Hepatocyte (in vitro differentiated cells): ENCODE measurements at places on chromosomes 3 and 15. TPM values are rescaled to one million over a fixed set of nuclear protein-coding genes. Genes with fewer than 3 reads are reported as not detected.

DNA sequence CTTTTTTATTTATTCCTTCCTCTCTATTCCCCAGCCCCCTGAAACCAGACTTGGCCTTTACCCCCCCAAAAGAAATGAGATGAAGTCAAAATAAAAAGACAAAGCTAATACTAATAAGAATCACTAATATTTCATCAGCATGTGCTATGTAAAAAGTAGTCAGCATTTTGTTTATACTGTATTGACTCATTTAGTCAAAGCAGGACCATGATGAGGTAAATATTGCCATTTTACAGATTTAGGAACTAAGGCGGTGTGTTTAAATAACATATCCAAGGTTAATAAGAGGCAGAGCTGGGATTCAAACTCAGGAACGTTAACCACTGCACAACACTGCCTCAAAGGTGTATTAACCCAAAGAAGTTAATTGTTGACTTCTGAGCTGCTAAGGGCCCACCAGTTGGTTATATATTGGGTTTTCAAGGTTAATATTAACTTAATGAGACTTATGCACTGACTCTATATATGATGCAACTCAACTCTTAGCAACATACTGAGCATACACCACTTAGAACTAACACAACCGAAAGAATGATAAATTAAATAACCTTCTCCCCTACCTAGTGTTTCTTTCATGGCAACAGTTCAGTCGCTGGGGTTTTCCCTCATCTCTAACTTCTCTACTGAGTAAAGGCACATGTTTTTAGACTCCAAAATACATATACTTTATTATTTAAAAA lies 34.7 kb downstream of the FOXP1 start:
- DNase-seq, result no peak

GRCh38 chr3:152910966-152911365 lies 76.0 kb downstream of the P2RY1 start:
- peak; percentile 11 for DNase-seq

DNA sequence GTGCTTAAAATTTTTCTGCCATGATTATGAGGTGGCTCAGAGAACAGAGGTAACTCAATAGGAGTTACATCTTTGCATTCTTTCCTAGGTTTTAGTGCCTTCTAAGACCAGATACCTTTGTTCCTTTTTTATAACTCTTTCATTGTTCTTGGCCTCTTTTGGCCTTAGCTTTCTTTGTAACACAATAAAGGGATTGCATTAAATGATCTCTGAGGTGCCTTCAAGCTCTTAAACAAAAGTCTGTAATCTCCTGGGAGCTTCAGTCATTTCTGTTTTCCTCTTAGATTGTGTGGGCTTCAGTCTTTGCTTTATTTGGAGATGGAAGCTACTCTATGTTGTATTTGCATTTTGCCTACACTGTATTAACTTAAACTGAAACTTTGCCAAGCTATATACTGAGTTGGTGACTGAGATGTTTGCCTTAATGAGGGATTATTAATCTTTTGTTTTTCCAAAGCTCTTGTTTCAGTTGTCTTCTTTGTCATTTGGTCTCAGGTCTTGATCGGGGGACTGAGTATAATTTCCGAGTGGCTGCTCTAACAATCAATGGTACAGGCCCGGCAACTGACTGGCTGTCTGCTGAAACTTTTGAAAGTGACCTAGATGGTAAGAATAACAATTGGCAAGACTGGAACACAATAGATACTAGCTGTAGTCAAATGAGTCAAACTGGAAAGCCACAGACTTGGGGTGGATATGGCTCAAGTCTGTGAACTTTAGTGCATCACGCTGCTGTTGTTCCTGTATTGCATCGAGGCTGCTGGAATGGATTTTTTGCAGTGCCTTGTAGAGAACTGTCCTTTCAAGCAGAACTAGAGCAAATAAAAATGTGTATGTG lies 110.3 kb downstream of the HCN4 start:
- DNase-seq, result no peak

- DNase-seq, result no peak
Observed at GRCh38 chr3:67241084-67241483, 243.0 kb downstream of the KBTBD8 start.

GRCh38 chr15:42151141-42151561 lies 5.3 kb downstream of the PLA2G4F start:
- DNase-seq, result no peak

- DNase-seq, result no peak
Observed at GRCh38 chr3:9623148-9623547, 26.2 kb upstream of the MTMR14 start.

- no peak for DNase-seq
Observed at GRCh38 chr3:155407971-155408370, 114.5 kb upstream of the STRIT1 start.

DNA sequence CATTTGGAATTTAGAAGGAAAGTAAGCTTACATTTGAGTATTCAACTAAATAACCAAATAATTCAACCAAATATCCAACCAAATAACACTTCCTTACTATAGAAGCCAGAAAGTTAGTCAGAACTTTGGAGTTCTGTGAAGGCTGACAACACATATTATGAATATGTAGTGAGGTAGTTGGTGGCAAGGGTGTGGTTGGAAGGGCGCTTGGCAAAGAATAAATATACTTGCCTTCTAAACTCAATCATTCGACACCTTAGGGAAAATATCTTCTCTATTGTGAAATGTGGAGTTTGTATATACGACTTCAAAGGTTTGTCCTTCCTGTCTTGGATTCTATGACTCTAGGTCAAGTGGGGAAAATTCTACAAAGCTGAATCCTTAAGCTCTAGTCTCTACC lies 111.7 kb upstream of the OSTN start:
- no peak for DNase-seq

DNA sequence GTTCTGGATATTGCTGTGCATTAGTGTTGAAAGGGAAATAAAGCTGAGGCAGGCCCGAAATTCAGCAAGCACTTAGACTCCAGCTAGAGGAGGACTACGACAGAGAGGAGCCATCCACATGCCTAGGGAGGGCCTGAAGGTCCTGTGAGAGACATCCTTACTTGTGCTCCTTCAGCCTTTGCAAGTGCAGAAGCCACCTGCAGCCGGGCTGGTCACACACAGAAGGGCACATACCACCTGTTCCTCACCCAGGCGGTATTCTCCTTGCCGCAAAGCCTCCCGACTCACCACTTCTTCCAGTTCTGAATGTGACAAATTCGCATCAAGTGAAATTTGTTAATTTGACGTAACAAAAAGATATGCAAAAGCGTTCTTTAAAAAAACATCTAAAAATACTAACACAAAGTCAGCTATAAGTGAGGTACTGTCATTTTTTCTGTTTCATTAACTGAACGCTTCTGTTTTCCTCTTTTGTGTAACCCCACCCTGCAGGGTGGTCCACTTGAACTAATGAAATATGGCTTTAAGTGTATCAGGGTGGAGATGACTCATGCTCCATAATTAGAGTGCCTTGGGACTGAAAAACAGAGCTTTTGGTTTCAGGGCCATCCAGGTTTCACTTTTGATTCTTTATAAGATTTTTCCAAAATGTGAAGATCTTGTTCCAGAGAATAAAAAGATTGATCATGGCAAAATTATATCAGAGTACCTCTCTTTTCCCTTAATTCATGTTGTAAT lies 467.9 kb upstream of the ATP11B start:
- no peak for DNase-seq

- no peak for DNase-seq
Observed at GRCh38 chr3:100457811-100458210, 34.6 kb upstream of the TMEM45A start.

GRCh38 chr15:51119120-51119519 lies 24.4 kb upstream of the TNFAIP8L3 start:
- no peak for DNase-seq

DNA sequence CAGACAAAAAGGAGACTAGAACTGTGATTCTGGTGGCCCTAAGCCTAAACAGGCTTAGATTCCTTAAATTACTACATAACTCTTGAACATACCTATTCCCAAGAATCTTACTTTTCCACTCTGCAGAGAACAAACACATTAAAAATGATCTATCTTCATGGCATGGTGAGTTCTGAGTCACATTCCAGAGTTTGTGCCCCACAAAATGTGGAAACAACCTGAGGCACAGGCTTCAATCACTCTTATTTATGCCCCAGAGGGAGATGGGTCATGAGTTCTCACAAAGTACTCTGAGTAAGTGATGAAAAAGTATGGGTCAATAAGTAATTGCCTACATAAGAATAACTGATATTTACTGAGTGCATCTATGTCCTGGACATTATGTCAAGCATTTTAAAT lies 137.5 kb upstream of the SLC2A2 start:
- DNase-seq, result no peak

DNA sequence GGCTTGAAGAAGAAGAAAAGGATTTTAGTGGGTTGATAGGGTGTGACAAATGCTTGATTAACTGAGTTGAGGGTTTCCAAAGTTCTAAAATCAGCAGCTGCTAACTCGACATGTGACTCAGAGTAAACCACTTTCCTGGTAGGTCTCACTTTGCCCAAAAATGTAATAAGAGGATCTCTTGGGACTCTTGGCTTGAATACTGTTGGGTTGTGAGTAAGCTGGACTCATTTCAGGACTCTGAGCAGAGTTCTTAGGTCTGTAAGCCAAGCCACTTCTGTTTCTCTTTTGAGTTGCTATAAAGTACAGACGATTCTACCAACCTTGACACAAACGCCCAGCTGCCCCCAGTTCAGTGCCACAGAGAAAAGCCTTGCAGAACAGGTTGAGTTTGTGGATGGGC lies 241.1 kb downstream of the ZNF621 start:
- no peak for DNase-seq

Gene PPARG
- 25.1 and 25.3 TPM in 2 replicates for polyA plus RNA-seq

Gene ALS2CL
- 15.2 and 17.2 TPM in 2 replicates for polyA plus RNA-seq

Gene GOLGA6L7
- not detected in 2 replicates for polyA plus RNA-seq

Gene FBXL2
- polyA plus RNA-seq, result 15.7 and 18.7 TPM in 2 replicates

Gene CD200R1
- polyA plus RNA-seq, result 0.45 TPM in 1 of 2 replicates, not detected in the other

Gene FBXL22
- polyA plus RNA-seq, result 1.3 and 1.4 TPM in 2 replicates
